Left renal cortex interstitium (tissue), 4 donors: ENCODE measurements at places on chromosomes 7 and 10. TPM values are rescaled to one million over a fixed set of nuclear protein-coding genes. Genes with fewer than 3 reads are reported as not detected.

- DNase-seq: no peak
These were observed 20.4 kb downstream of the PTPRN2 start for GRCh38 chr7:158567153-158567603.

GRCh38 chr10:34480345-34480744 is 334.8 kb downstream of the PARD3 start:
- DNase-seq: no peak

DNA sequence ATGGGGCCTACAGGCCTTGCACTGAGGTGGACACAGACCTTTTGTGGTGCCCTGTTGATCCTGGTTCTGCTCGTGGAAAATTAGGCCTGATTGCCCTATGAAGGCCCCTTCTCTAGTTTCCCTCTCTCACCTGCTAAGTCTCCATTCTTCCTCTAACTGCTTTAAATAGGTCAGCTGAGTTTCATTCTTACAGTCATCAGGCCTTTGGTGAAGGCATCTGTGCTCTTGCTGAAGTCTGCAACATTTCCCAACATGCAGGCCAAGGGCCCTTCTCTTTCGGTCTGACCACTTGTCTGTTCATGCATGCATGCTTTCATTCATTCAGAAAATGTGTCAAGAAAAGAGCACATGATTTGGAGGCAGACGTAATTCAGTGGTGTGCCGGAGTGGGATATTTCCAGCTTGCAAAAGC is 244.0 kb downstream of the BUB3 start:
- DNase-seq: no peak

DNA sequence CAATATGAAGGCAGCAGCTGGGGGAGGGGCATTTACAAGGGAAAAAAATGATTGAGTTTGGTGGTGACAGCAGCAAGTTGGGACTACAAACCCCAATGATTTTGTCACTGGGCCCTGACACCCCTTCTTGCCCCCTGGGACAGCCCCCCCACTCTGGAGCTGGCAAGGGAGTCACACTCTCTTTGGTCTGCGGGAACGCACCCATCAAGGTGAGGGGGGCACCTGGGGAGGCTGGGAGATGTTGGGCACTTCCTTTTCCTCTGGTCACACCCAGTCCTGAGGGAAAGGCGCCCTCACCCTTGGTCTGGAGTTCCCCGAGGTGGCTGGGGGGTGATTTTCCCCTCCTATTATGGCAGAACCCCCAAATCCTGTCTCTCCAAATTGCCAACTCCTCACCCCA is 24.4 kb downstream of the EPHB4 start:
- DNase-seq: no peak

DNA sequence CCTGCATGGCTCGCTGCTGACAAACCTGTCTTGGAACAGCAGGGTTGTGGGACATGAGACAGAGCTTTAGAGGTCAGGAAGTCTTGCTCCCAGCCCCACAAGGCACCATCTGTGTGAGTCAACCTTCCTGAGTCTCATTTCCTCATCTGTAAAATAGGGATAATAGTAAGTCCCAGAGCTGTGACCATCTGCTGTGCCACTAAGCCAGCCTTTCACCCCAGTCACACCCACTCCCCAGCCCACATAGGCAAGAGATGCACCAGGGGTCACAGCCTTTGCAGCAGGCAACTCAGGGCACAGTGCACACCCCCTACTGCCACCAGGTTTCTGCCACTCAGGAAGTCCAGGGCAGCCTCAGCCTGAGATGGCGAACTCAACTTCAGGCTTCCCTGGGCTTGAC is 29.4 kb upstream of the CDH23 start:
- DNase-seq: no peak

DNA sequence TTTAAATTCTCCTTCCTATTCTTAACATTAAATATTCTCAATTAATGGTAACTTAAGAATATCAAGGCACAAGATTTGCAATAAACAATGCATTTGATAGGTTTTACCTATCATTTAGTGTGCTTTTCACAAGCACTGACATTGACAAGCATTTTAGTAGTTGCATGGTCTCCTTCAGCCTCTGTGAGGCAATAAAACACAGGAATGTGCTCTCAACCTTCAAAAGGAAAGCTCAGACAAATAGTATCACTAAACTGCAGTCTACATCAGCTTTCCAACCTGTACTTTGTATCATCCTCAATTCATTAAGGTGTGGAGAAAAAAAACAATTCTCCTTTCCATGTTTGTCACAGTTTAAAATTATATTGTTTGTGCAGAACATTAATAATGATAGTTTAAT is 51.1 kb upstream of the TSPAN13 start:
- DNase-seq: no peak

GRCh38 chr10:105398202-105398601 is 757.1 kb downstream of the SORCS3 start:
- DNase-seq: peak; percentile 2

DNA sequence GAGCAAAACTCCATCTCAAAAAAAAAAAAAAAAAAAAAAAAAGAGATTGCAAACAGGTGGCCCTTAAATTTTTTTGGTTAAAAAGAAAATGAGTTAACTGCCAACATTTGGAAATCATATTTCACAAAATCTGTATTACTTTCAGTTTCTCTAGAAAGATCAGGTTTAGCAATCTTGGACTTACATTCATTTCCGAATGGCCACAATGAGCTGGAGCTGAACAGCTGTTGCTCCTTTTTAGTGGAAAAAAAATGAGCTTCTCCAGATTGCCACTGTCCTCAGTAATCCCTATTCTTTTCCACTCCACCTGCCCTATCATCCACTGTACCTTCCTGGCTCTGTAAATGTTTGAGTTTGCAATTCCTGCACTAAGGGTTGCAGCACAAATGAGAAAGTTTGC is 43.6 kb downstream of the RAB11FIP2 start:
- DNase-seq: no peak

The SPDYE6 gene
- 0.65 TPM for polyA plus RNA-seq

The OR2A12 gene
- not detected for polyA plus RNA-seq
